ENCODE measurements at places on chromosomes 13 and 19. TPM values are rescaled to one million over a fixed set of nuclear protein-coding genes. Genes with fewer than 3 reads are reported as not detected.

ZNF730 gene
- total RNA-seq: 0.11 TPM

NLRP11 gene
- total RNA-seq: not detected

ZNF415 gene
- 18.6 TPM for total RNA-seq

SIAH3 gene
- 0.05 TPM for total RNA-seq

ZNF93 gene
- total RNA-seq: 1.7 TPM

PSG11 gene
- total RNA-seq: not detected

GPR12 gene
- total RNA-seq: 0.19 TPM

ZNF835 gene
- 7.3 TPM for total RNA-seq

IZUMO4 gene
- total RNA-seq: 1.4 TPM

TMEM255B gene
- total RNA-seq: 9.8 TPM

PLIN5 gene
- total RNA-seq: 50.4 TPM

DDA1 gene
- total RNA-seq: 28.8 TPM
